ENCODE measurements at places on chromosomes 1 and 21.

- no peak for DNase-seq
Observed at GRCh38 chr1:91897016-91897415, 11.1 kb upstream of the TGFBR3 start.

GRCh38 chr1:1597275-1597930 lies 2.5 kb downstream of the FNDC10 start:
- no peak for DNase-seq

- no peak for DNase-seq
Observed at GRCh38 chr1:214473387-214473786, 78.0 kb downstream of the PTPN14 start.

DNA sequence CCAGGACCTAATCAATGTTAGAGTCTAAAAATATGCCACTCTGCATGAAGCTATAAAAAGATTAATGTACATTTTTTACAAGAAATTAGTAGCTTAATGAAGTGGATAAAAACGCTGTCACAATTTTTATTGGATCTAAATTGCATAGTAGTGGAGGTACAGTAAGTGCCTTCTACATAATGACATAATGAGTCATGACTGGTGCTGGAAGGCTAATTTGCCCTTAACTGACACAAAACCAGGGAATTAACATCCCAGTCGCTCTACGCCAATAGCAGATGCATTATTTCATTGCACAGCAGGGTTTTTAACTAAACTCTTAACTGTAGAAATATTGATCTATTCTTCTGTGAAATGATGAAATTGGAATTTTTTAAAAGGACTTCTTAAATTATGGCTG lies 33.3 kb downstream of the RRAGC start:
- no peak for DNase-seq

DNA sequence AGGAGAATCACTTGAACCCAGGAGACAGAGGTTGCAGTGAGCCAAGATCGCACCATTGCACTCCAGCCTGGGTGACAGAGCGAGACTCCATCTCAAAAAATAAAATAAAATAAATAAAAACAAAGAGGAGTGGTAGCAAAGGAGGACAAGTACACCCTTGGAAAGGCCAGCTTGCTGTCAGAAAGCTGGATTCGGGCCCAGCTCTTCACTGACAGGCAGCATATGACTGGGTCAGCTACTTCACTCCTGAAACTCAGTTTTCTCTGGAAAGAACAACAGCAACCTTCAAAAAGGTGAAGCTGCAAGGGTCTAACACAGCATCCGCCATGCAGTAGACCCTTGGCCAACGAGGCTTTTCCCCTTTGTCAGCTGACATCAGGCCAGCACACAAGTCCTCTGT lies 156.0 kb upstream of the TIAM1 start:
- DNase-seq = no peak

GRCh38 chr1:10001016-10001665 lies 4.1 kb downstream of the RBP7 start:
- DNase-seq = no peak

GRCh38 chr1:181746224-181746623 lies 262.9 kb downstream of the CACNA1E start:
- DNase-seq = no peak

- no peak for DNase-seq
Observed at GRCh38 chr1:205971082-205971481, 27.8 kb upstream of the SLC26A9 start.

GRCh38 chr1:157045250-157046218 lies at the start of gene ARHGEF11:
ARHGEF11 (minus strand) TSS chr1:157045742; CDS start chr1:157044330, 1,412 bp downstream.
- no peak for DNase-seq

- DNase-seq = no peak
Observed at GRCh38 chr1:79811173-79811572, 804.6 kb upstream of the ADGRL4 start.

- no peak for DNase-seq
Observed at GRCh38 chr1:162206749-162207635, 137.5 kb downstream of the NOS1AP start.

DNA sequence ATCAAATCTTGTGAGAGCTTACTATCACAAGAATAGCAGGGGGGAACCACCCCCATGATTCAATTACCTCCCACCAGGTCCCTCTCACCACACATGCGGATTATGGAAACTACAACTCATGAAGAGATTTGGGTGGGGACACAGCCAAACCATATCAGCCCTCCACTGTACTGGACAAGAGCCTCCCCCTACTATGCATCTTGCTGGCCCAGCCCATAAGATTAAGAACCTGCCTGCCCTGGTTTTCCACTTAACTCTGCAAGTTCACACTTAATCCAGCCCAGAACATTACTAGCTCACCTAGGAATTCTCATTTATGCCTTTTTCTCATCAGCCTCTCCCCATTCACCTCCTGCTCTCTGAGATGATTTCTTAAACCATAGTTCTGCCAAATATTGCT lies 18.0 kb upstream of the FBXO28 start:
- DNase-seq = no peak

GRCh38 chr1:60874718-60875117 lies 207.6 kb upstream of the NFIA start:
- no peak for DNase-seq

DNA sequence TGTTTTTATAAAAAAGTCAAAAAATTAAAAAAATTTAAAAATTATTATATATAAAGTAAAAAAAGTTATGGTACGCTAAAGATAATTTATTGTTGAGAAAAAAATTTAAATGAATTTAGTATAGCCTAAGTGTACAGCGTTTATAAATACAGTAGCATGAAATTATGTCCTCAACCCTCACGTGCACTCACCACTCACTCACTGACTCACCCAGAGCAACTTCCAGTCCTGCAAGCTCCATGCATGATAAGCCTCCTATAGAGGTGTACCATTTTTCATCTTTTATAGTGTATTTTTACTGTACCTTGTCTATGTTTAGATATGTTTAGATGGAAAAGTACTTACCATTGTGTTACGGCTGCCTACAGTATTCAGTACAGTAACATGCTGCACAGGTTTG lies 5.1 kb downstream of the DISC1 start:
- DNase-seq = no peak

GRCh38 chr1:63326473-63327380 lies 4.4 kb downstream of the FOXD3 start:
- no peak for DNase-seq

DNA sequence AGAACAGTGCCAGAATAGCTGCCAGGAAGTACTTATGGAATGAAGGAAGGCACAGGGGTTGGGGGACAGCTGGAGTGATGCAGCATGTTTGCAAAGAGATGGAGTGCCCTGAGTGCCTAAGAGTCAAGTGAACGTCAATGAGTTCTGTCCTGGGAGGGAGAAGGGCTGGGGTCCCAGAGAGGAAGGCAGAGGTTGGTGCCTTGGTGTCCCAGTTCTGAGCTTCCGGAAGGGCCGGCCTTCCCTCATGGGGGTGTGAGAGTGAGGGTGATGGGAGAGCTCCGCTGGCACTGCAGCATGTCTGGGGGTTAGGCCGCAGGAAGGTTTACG lies 17.6 kb downstream of the NES start:
- DNase-seq = no peak

DNA sequence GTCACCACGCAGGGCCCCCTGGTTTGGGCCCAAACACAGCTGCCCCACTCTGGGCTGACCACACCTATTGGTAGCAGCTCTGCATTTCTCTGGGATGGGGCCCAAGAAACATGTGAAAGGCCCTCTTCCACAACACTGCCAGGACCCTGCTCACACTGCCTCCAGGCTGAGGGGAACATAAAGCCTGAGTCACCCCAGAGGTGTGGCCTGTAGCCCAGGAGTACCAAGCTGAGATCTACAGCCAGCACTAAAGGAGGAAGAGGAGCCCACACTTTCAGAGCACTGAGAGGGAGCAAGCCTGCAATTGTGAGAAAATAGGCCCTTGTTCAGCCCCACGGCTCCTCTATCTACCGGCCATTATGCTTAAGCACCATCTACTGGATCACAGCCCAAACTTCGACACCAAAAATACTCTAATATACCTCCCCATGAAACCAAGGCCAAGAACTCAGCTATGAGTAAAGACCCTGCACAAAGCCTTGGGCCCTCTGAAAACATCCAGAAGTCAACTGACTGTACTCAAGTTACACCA lies 14.4 kb upstream of the OR2T10 start:
- no peak for DNase-seq

Measured in effector CD4-positive, alpha-beta T cell (primary cell).